Chondrocyte (in vitro differentiated cells): ENCODE measurements at places on chromosomes 5 and 9. TPM values are rescaled to one million over a fixed set of nuclear protein-coding genes. Genes with fewer than 3 reads are reported as not detected.

TPPP gene
- 0.07 to 0.70 TPM (median 0.56 TPM) in 3 replicates for total RNA-seq

GARIN3 gene
- total RNA-seq: not detected in 3 replicates

TAL2 gene
- total RNA-seq: not detected in 3 replicates

IL4 gene
- not detected in 3 replicates for total RNA-seq

PCA3 gene
- total RNA-seq: not detected in 3 replicates

DNA sequence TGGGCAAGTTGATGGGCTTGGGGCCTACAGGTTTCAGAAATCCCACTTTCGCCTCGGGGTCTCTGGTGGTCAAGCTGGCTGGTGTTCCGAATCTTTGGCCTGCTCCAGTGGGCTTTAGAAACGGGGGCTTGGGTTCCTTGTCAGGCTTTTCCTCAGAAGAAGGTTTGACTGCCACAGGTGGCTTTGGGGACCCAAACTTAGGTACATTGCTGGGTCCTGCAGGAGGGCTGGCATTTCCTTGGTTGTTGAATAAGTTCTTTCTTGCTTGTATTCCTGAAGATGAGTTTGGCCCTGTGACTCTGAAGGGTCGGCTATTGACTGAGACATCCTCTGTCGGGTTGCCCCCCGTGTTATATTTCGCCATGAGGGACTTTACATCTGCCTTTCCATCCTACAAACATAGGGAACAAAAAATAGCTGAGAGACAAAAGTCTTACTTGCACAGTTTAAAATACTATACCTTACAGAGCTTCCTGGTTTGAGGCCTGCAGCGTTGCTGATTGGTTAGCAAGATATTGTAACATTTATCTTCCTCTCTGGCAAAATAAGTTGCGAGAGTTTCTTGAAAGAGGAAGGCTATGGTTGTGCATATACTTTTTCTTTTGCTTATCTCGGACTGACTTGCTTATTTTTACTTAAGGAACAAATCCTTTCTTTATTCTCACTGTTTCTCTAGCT lies 16.6 kb downstream of the FYB1 start:
- no peak for DNase-seq
- H3K27ac ChIP-seq: no peak overlapping the region
- no peaks in the 10 kb centered on the region for H3K36me3 ChIP-seq
- no peak overlapping the region for H3K4me3 ChIP-seq

DNA sequence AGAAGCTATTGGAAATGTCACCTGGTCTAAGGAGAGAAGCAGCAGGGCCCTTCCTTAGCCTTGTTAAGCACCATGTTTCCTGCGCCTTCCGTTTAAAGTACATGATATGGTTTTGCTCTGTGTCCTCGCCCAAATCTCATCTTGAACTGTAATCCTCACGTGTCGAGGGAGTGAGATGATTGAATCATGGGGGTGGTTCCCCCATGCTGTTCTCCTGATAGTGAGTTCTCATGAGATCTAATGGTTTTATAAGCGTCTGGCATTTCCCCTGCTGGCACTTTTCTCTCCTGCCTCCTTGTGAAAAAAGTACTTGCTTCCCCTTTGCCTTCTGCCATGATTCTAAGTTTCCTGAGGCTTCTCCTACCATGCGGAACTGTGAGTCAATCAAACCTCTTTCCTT lies 49.7 kb downstream of the PRDM6 start:
- no peaks in the 10 kb centered on the region for H3K36me3 ChIP-seq
- H3K4me3 ChIP-seq: no peak overlapping the region
- no peak overlapping the region for H3K27ac ChIP-seq

DNA sequence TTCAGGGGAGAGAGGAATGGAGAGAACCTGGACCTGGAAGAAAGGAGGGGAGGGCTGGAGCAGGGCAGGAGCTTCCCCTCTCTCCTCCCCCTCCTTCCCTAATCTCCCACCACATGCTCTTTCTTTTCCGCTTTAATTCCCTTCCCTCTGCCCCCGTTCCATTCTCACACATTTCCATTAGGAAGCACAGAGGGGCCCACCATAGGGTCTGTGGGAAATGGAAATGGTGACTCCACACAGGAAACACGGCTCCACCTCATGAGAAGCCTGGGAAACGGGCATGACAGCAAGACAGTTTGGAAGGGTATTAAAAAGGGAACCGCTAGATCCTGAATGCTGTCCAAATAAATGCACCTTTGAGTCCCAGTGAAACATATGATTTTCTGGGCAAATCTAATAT lies 64.9 kb upstream of the ENTREP1 start:
- peaks cover 2% of the 10 kb centered on the region for H3K27me3 ChIP-seq
- H3K4me3 ChIP-seq: no peak overlapping the region
- H3K36me3 ChIP-seq: peaks cover 7% of the 10 kb centered on the region
- H3K4me1 ChIP-seq: no peaks in the 10 kb centered on the region

GRCh38 chr5:135242021-135242865 lies 156.8 kb downstream of the MACROH2A1 start:
- H3K4me3 ChIP-seq: no peak overlapping the region
- peak overlapping the region; percentile 89 for H3K27ac ChIP-seq
- no peak for DNase-seq
- peaks cover 45% of the 10 kb centered on the region for H3K4me1 ChIP-seq
- H3K36me3 ChIP-seq: no peaks in the 10 kb centered on the region

GRCh38 chr5:11153670-11154382 lies 392.8 kb upstream of the DAP start:
- peaks cover 24% of the 10 kb centered on the region for H3K27me3 ChIP-seq
- no peak overlapping the region for H3K27ac ChIP-seq
- H3K36me3 ChIP-seq: no peaks in the 10 kb centered on the region
- no peak for DNase-seq

- H3K4me3 ChIP-seq: no peak overlapping the region
- H3K4me1 ChIP-seq: peaks cover 21% of the 10 kb centered on the region
- no peak overlapping the region for H3K27ac ChIP-seq
- no peaks in the 10 kb centered on the region for H3K36me3 ChIP-seq
- H3K27me3 ChIP-seq: no peaks in the 10 kb centered on the region
These were observed 185.5 kb downstream of the ARHGAP26 start for GRCh38 chr5:142955628-142956027.

GRCh38 chr9:92962303-92962649 lies 15.0 kb downstream of the FGD3 start:
- DNase-seq: no peak
- H3K4me3 ChIP-seq: no peak overlapping the region
- no peaks in the 10 kb centered on the region for H3K36me3 ChIP-seq
- no peak overlapping the region for H3K27ac ChIP-seq

DNA sequence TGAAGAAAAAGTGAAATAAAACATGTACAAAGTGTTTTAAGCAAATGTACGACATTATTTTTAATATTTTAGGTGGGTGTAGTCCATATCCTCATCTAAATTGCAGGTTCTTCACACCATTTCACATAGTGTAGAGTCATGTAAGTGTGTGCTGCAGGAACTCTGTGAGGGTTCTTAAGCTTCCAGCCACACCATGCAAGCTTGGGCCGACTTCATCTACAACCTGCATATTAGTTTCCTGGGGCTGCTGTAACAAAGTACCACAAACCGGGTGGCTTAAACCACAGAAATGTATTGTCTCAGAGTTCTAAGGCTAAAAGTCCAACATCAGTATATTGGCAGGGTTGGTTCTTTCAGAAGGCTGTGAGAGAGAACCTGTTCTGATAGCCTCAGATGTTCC lies 10.2 kb downstream of the PAM start:
- H3K4me1 ChIP-seq: peaks cover 30% of the 10 kb centered on the region
- no peaks in the 10 kb centered on the region for H3K36me3 ChIP-seq
- no peaks in the 10 kb centered on the region for H3K27me3 ChIP-seq
- H3K27ac ChIP-seq: no peak overlapping the region
- no peak overlapping the region for H3K4me3 ChIP-seq
